SW 1271 (cell line): ENCODE measurements at places on chromosomes 11 and 22.

GRCh38 chr11:11230802-11231562 lies 122.1 kb downstream of the CSNK2A3 start:
- no peak for DNase-seq

DNA sequence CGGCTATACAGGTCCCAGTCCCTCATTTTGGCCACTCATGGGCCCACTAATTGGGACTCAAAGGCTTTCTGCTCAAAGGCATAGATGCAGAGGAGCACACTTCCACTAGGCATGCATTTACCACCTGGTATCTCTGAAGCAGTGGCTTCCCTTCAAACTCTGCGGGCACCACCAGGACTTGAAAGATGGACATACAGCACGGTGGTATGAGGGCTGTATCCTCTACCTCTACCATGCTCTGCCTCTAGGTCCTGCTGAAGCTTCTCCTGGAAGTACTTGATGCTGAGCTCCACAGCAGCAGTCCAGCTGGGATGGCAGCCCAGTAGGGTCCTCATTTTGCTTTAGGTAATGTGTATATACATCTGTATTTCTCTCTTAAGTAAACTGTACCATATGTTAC lies 49.9 kb downstream of the RAB6A start:
- DNase-seq = no peak

GRCh38 chr11:44957040-44957515 lies 6.4 kb upstream of the TP53I11 start:
- no peak for DNase-seq

DNA sequence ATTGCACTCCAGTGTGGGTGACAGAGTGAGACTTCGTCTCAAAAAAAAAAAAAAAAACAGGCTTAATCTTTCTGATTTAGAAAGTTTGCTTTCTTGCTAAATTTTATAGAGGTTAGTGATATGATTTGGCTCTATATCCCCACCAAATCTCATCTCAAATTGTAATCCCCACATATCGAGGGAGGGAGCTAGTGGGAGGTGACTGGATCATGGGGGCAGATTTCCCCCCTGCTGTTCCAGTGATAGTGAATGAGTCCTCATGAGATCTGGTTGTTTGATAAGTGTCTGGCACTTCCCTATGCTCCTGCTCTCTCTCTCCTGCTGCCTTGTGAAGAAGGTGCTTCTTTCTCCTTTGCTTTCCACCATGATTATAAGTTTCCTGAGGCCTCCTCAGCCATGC lies 90.9 kb downstream of the OSBP2 start:
- DNase-seq = no peak

GRCh38 chr22:19543970-19544708 lies 19.9 kb upstream of the CLDN5 start:
- DNase-seq = no peak

- no peak for DNase-seq
These were observed 188.1 kb downstream of the CNTN5 start for GRCh38 chr11:99208813-99209212.

GRCh38 chr11:66288671-66289547 lies at the start of gene YIF1A:
Gene YIF1A (minus strand): TSS chr11:66289143. CDS start chr11:66288985, 158 bp downstream.
- DNase-seq = peak; percentile 99

- no peak for DNase-seq
These were observed 109.6 kb downstream of the SWAP70 start for GRCh38 chr11:9773524-9773923.

DNA sequence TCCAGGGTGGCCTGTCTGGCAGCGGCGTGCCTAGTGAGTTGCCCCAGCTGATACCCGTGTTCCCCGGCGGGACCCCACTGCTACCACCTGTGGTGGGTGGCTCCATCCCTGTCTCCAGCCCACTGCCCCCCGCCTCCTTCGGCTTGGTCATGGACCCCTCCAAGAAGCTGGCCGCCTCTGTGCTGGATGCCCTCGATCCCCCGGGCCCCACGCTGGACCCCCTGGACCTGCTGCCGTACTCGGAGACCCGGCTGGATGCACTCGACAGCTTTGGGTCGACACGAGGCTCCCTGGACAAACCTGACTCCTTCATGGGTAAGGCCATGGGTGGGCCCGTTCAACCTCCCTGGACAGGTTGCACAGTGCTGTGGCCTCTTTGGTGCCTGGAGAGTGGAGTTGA lies 38.5 kb downstream of the ZC3H7B start:
- DNase-seq = no peak
